COLO829 (cell line): ENCODE measurements at places on chromosomes 5 and 9.
A peak's percentile ranks its signal among the peaks of the same experiment; 100 is the strongest.

DNA sequence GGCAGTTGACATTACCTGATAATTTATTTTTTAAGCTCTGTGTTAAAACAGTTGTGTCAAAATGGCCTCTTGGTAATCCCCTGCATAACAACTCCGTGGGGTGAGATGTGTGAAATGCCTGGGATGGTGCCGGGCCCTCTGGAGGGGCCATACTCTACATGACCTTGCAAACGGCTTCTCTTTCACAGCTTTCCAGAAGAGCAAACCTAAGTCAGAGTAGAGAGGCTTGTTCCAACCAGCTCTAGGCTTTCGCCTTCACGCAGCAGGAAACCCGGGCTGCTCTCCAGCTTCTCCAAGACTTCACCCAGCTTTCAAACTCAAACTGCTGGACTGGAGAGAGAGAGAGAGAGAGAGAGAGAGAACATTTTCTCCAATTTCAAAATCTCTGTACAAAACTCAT is 120.1 kb downstream of the SNX18 start:
- DNase-seq, result no peak

DNA sequence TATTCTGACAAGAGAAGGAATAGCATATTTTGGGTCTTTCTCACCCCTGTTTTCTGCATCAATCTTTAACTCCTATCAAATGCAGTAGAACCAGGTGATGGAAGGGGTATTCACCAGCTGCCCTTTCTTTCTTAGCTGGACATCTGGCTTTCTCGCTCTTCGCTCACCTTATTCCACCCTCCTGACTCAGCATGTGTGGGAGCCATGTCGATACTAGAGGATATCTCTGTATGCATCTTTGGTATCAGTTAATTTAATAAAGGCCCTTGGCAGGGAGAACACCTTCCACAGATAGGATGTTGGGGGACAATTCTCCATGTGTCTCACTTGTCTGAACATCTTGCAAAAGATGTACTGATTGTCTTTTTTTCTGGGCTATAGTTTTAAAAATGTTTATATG is 71.5 kb downstream of the ZNF474 start:
- no peak for DNase-seq

DNA sequence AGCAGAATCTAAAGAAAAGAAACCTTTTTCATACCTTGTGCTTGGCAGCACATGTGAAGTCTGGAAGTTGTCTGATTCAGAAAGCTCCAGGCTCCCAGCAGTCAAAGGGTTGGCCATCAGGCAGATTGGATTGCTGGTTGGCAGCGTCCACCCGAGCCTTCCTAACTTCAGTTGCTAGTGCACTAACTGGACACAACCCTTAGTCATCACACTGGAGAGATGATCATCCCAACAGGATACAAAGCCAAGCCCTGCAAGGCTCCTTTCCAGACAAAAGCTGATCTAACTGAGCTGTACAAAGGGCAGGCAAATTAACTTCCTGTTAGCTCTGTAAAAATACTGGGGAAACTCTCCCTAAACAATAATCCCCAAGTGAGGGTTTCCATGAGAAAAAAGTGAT is 185.6 kb downstream of the SNX18 start:
- no peak for DNase-seq

DNA sequence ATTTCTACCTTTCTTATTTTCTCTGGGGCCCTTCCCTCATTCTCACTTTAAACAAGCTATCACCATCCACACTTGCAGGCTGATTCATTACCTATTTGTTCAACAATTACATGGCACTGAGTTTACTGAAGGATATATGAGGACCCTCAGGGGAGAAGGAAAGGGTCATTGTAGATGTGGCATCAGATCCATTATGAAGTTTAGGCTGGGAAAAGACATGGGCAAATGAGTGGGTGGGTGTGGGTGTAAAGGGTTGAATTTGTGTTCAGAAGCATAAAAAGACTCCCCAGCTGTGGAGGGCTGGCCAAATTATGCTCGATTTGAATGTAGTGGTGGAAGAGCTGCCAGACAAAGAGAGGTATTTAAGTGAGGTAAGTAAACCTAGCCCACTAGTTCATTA is 55.9 kb upstream of the MTAP start:
- no peak for DNase-seq

GRCh38 chr9:87283585-87283984 is 214.1 kb upstream of the DAPK1 start:
- DNase-seq, result no peak

DNA sequence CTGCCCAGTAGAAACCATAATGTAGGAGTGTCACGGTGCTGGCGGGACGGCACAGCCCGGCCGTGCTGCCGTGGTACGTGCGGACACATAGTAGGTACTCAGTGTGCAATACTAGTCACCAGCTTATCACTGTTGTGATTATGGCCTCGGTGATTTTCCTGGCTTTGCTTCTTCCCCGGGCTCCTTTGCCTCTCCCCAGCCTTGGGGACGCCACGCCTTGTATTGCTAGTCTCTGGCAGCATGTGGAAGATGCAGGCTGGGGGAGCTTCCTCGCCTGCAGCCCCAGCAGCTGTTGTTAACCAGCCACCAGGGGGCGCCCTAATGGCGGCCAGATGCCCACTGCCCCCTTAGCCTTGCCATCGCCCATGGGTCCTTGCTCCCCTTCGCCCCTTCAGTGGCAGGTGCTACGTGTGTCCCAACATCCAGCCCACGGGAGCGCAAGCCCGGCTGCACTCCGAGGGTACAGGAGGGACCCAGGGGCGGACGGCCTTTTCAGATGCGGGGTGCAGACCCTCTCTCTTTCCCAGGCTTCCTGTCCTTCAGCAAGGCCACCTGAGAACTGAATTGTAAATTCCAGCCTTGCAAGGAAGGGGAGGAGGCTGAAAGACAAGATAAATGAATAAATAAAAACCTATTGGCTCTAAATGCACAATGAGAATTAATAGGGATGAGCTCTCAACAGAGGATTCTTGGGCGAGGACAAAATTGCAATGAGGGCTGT is 8.0 kb downstream of the NTNG2 start:
- peak; percentile 63 for DNase-seq

DNA sequence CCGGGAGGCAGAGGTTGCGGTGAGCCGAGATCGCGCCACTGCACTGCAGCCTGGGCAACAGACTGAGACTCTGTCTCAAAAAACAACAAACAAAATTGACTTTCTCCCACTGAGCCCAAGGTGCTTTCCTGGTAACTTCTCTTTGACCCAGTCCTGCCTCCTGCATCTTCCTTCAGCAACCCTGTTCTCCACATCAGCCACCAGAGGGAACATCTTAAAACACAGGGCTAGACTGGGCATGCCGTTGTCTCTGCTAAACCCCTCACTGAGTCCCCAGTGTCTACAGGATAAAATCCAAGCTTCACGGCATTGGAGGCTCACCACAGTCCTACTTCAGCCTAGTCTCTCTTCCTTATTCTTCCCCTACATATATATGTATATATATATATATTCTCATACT is 39.8 kb upstream of the KCNMB1 start:
- DNase-seq, result peak; percentile 12

DNA sequence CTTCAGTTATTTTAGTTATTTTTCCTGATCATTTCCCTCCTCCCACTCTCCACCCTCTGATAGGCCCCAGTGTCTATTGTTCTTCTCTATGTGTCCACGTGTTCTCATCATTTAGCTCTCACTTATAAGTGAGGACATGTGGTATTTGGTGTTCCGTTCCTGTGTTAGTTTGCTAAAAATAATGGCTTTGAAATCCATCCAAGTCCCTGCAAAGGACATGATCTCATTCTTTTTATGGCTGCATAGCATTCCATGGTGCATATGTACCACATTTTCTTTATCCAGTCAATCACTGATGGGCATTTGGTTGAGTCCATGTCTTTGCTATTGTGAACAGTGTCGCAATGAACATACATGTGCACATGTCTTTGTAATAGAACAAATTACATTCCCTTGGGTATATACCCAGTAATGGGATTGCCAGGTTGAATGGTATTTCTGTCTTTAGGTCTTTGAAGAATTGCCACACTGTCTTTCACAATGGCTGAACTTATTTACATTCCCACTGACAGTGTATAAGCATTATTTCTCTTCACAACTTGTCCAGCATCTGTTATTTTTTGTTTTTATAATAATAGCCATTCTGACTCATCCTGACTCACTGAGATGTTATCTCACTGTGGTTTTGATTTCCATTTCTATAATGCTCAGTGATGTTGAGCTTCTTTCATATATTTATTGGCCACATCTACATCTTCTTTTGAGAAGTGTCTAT is 17.2 kb upstream of the DIRAS2 start:
- DNase-seq, result no peak

- no peak for DNase-seq
Measured at GRCh38 chr9:16058131-16058549, 505.3 kb downstream of the CCDC171 start.

DNA sequence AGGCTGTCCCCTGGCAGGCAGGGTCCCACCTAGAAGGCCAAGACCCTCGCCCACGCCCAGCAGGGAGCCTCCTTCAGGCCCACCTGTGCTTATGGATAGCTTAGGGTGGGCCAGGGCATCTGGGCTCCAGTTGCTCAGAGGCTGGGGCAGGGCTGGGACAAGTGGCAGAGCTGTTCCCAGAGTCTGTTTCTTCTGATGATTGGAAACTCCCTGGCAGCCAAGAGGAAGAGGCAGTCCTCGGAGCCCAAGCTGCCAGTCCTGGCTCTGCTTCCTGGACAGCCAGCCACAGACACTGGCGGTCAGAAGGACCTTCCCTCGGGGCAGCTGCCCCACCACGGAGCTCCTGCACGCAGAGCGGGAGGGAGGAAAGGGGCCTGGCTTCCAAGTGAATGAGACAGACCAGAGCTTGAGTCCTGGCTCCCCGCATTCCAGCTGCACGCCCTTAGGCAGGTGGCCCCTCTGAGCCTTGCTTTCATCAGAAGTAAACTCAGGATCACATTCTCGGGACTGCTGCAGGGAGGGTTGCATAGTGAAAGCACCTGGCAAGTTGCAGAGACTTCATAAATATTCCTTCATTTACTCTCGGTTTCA is 37.9 kb upstream of the GABRP start:
- no peak for DNase-seq

GRCh38 chr5:144247131-144247530 is 76.5 kb downstream of the KCTD16 start:
- DNase-seq, result peak; percentile 6

- DNase-seq, result no peak
Measured at GRCh38 chr5:156259618-156260017, 67.3 kb upstream of the SGCD start.

GRCh38 chr5:73204332-73204731 is 31.3 kb downstream of the TMEM174 start:
- DNase-seq, result no peak

GRCh38 chr9:73565026-73565425 is 413.4 kb downstream of the ANXA1 start:
- DNase-seq, result peak; percentile 56

GRCh38 chr5:174090129-174090528 is 44.6 kb downstream of the NSG2 start:
- no peak for DNase-seq

DNA sequence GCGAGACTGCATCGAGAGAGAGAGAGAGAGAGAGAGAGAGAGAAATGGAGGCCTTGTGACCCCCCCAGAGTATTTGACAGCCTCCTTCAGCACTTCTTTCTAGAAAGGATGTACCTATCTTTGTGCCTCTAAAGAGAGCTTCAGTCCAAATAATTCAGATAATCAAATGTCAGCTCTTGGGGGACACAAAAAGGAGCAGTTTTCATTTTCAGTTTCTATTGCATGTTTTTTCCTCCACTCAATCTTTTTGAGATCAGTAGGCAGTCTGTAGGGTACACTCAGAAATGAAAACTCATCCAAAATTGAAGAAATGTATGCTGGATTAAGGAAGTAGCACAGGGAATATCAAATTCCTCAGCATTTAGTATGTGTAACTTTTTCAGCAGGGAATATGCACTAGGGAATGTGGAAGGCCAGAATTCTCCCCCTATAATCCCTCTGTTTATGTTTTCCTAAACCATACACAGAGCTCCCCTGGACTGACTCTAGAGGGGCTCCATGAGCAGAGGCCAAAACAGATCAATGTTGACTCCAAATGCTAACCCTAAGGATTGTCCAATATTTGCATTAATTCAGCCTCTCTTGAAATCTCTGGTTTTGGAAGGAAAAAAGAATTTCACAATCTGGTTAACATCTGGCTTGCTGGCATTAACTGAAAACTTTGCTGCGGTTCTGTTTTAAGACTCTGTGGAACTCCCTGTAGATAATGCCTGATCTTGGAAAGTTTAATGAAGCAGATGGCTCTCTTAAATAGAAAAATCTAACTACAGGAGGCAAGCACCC is 250.1 kb downstream of the CEMIP2 start:
- peak; percentile 16 for DNase-seq

GRCh38 chr9:90722071-90722470 is 79.4 kb upstream of the DIRAS2 start:
- DNase-seq, result no peak

GRCh38 chr5:59151162-59151889 is 568.5 kb downstream of the RAB3C start:
- DNase-seq, result no peak
